Activated CD4-positive, alpha-beta memory T cell treated with anti-CD3 and anti-CD28 coated beads, Interleukin-2, amount 10 ng/mL, durations not matched to agents 7 days and 5 days (primary cell): ENCODE measurements at places on chromosomes 2 and 18. TPM values are rescaled to one million over a fixed set of nuclear protein-coding genes. Genes with fewer than 3 reads are reported as not detected.

The HOXD9 gene
- total RNA-seq: not detected

The KLHL30 gene
- total RNA-seq: not detected

The RABL2A gene
- total RNA-seq: 14.1 TPM

The SH3BP4 gene
- not detected for total RNA-seq

The TGFA gene
- not detected for total RNA-seq

The FBXO41 gene
- 13.3 TPM for total RNA-seq

The VWA3B gene
- not detected for total RNA-seq

The CCDC141 gene
- 2.6 TPM for total RNA-seq

The COL6A3 gene
- 0.90 TPM for total RNA-seq

The TMEM37 gene
- total RNA-seq: not detected

The ERFE gene
- total RNA-seq: not detected

The LIMS4 gene
- 3.3 TPM for total RNA-seq

The PKP4 gene
- 34.1 TPM for total RNA-seq

The GCKR gene
- total RNA-seq: not detected
